ENCODE measurements at places on chromosomes 7 and 10. TPM values are rescaled to one million over a fixed set of nuclear protein-coding genes. Genes with fewer than 3 reads are reported as not detected.
A peak's percentile ranks its signal among the peaks of the same experiment; 100 is the strongest.

The ZNF746 gene
- 9.7 TPM for polyA plus RNA-seq

The SLC16A12 gene
- polyA plus RNA-seq: 1.2 TPM

- no peak for DNase-seq
These were observed 219.7 kb downstream of the MLLT10 start for GRCh38 chr10:21753497-21754270.

- DNase-seq: no peak
These were observed 81.8 kb downstream of the NT5C2 start for GRCh38 chr10:103111031-103111917.

DNA sequence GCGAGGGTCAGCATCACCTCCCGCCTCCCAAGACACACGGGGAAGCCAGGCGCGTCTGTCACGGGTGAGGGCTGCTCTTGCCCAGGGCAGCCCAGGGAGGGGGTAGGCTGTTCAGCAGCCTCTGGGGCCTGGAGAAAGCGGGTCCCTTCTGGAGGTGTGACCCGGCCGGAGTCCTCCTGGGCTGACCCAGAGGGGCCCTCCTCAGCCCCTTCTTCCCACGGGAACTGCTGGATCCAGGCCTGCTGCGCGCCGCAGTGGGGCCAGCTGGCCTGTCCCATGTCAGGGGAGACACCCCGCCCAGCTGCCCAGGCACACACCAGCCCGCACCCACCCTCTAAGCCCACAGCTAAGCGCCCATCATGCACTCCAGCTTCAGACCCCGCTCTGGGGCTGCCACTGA, 41.8 kb downstream of the INSIG1 start:
- no peak for DNase-seq

DNA sequence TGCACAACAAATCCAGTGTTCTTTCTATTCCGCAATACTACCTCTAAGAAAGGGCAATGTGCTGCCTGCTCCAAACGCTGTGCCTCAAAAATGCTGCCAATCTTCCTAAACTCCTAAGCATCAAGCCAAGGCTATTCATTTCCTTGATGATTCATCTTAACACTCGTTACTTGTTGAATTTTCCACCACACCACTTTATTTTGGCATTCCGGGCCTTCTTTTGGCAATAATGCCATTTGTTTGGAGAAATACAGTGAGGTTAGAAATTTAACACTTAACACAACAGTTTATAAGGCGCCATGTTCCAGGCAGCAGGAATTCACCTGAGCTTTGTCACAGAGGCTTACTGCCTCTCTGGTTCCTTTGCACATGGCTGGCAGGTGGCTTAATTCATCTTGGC, 82.6 kb upstream of the ABCB5 start:
- no peak for DNase-seq

DNA sequence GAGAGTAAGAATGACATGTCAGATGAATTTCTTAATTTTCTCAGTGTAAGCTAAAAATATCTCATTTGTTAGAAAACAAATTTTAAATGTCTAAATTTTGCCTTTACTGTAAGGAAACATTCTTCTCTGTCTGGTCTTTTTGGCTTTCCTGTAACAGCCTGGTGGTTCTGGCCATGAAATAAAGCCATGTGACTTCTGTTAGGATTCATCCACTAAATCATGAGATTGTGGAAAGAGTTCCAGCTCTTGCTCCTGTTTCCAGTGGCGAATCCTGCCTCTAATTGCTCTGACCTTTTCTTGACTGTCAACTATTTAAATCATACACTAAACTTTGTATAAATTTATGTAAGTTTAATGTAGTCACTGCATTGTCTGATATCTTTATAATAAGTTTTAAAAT, 398.5 kb upstream of the AKR1E2 start:
- DNase-seq: no peak

The OR2A12 gene
- 0.09 TPM for polyA plus RNA-seq

GRCh38 chr10:92567952-92568600, 5.8 kb downstream of the IDE start:
- DNase-seq: no peak

DNA sequence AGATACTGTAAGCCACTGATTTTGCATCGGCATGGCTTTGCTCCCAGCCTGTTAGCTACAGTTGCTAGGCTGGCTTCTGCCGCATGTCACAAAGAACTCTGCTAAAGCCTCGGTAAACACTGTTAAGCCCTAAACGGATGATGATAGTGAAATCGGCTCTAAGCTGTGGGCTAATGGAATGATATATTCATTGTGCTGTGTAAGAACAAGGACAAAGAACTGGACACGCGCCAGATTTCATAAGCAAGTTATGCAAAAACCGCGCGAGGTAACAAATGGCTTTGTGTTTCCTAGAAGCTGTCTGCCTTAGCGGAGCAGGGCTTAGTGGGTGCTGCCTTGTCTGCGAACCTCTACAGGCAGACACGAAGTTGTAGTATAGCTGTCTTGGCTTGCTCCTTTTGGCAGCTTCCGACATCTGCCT, 331.3 kb upstream of the COBL start:
- peak; percentile 1 for DNase-seq

- DNase-seq: no peak
These were observed 24.4 kb downstream of the GNG11 start for GRCh38 chr7:93945756-93946535.

GRCh38 chr10:13118784-13119410, 18.9 kb downstream of the OPTN start:
- no peak for DNase-seq

GRCh38 chr7:157808042-157808441, 471.2 kb downstream of the DNAJB6 start:
- no peak for DNase-seq

GRCh38 chr10:78925800-78926319, 142.9 kb upstream of the ZMIZ1 start:
- DNase-seq: no peak

The SAP25 gene
- polyA plus RNA-seq: 3.5 TPM

The SYNPO2L gene
- polyA plus RNA-seq: 260 TPM

DNA sequence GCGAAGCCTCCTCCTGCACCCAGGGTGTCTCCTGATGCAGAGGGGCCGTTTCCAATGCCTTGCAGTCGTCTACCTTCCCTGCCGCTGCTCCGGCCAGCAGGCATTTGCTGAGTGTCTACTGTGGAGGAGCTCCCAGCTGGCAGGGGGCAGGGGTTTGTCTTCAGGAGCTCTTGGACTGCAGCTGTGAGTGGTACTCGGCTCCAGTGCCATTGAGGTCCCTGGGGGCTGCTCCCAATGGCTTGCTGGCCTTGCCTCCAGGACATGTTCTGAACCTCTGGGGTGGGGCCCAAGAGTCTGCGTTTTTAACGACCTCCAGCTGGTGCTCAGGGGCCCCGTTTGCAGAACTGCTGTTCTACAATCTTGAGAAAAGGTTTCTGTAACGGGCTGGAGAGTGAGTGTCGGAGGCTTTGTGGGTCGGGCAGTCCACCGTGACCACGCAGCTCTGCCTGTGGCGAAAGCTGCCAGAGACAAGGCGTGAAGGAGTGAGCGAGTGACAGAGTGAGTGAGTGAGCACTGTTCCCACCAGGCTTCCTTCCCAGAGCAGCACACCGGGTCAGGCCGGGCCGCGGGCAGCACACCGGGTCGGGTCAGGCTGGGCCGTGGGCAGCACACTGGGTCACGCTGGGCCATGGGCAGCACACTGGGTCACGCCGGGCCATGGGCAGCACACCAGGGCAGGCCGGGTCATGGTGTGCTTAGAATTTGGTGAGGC, 520.2 kb downstream of the PTPRN2 start:
- DNase-seq: no peak

DNA sequence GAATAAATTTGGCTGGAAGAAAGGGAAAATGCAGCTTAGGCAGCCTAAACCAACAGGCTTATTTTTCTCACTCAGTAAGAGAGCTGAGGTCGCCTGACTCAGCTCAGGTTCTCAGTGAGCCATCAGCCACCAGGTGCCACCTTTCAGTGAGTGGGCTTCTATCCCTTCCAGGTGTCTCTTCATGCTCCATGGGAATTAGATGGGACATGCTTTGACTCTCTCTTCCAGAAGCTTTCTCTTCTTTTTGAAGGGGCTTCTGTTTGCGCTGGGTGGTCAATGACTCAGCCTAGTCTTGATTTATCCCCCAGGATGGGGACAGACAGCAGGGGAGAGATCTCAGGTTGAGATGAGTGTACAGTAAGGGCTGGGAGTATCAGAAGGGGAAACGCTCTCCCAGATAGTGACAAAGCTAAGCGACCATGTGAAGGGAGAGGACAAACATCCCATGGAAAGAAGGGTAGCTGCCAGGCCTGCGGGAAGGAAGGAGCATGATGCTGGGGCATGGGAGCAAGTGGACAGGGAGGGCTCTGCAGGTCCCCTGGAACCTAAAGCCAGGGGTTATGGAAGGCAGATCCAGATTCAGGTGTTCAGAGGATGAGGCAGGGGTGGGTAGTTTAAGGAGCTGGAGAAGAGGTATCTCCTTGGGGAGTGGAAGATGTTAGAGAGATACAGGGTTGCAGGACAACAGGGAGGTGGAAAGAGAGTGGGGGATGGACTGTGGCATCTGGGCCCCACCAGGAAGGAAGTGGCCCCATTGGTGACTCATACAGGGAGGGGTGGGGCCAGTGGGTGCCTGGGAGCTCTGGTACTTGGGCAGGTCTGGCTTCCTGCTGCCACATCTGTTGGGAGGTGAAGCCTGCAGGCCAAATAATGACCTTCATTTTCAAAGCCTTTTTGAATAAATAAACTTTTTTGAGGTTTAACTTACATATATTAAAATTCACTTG, 32.5 kb downstream of the OGDH start:
- no peak for DNase-seq

- no peak for DNase-seq
These were observed 32.8 kb upstream of the ARHGAP12 start for GRCh38 chr10:31961277-31962074.

GRCh38 chr10:79193694-79194382, 125.1 kb downstream of the ZMIZ1 start:
- no peak for DNase-seq

- peak; percentile 34 for DNase-seq
These were observed 102.0 kb upstream of the FAM20C start for GRCh38 chr7:90111-91063.

- DNase-seq: no peak
These were observed at the start of the genes MRM2 and NUDT1 for GRCh38 chr7:2241580-2242540. Gene MRM2 (minus strand): TSS chr7:2242205. CDS start chr7:2242169, 36 bp downstream. Gene NUDT1 (plus strand): TSS chr7:2242226. CDS start chr7:2244575, 2,349 bp downstream.

DNA sequence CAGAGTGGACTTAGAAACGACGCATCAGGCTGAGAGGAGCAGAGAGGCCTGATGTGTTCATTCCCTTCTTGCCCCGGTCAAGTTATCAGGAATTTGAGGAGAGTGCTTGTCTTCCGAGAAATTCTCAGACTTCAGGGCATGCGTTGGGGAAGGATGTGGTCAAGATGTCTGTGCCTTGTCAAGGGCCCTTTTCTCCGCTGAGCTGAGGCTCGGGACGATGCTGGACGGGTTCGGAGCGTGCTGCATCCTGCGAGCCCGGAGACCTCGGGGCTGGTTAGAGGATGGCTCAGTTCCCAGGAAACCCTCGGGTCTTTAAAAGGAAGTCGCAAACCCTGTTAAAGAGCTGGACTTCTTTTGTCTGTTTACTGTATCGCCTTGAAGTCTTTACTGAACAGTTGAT, 325.4 kb downstream of the ADARB2 start:
- DNase-seq: no peak

- no peak for DNase-seq
These were observed 32.0 kb downstream of the TMEM248 start for GRCh38 chr7:66953044-66953427.

DNA sequence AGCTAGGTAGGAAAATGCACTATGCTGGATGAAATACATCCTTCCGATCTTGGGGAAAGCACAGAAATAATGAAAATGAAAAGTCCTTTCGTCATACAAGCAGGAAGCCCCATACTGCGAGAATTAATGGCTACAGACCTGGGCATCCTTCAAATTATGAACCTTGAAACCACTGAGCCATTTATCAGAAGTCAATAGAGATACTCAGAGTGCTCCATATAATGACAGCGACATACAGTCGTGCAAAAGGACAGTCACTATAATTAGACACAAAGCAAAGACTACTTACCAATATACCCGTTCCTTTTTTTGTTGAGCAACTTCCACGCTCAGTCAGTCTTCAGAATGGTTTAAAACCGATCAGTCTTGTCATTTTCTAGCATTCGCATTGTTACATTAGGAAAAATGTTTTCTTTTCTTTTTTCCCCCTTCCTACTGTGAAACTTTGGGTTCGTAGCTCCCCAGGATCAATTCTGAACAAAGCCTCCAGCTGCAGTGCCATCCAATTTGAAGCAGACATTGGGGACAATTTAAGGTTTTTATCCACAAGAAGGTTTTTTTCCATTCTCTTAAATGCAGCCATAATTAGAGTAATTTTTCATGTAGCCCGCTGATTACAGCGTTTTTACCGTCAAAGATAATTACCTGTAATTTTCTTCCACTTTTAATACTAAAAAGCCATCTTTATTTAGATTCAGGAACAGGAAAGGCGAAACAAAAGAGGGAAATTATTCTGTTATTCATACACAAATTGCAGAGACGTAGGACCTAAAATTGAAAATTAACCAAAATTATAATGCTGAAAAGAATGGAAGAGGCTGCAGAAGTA, 6.4 kb downstream of the DLX6 start:
- no peak for DNase-seq

The FAM25C gene
- not detected for polyA plus RNA-seq

The CRTAC1 gene
- 0.63 TPM for polyA plus RNA-seq

DNA sequence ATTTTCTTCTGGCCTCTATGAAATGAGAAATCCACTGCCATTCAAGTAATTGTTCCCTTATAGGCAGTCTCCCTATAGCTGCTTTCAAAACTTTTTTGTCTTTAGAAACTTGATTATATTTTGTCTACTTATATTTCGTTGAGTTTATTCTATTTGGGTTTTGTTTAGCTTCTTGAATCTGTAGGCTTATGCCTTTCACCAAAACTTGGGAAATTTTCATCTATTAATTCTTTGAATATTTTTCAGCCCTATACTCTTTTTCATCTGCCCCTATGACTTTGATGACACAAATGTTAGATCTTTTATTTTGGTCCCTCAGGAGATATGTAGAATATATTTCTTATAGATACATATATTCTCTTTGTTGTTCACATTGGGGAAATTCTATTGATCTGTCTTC, 48.3 kb upstream of the HHEX start:
- DNase-seq: no peak

DNA sequence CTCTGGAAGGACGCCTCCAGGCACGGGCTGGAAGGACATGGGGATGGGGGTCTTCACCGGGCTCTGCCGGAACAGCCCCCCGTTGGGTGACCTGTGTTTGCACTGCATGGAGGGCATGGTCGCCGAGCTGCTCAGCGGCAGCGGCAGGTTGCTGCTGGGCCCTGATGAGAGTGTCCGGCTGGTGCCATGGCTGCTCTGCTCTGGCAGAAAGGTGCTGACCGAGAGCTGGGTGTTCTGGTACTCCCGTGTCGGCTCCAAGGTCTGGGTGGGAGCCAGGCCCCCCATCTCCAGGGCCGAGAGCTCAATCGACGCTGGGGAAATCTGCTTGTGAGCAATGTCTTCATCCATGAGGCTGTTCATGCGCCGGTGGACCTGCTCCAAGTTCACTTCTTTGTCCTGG, 764.3 kb downstream of the GRID1 start:
- DNase-seq: no peak

GRCh38 chr7:27315066-27315465, 72.5 kb downstream of the EVX1 start:
- DNase-seq: no peak

- no peak for DNase-seq
These were observed 79.5 kb downstream of the ITIH5 start for GRCh38 chr10:7587168-7587864.

The WDR86 gene
- 6.6 TPM for polyA plus RNA-seq
